ENCODE measurements at places on chromosomes 3 and 15.

DNA sequence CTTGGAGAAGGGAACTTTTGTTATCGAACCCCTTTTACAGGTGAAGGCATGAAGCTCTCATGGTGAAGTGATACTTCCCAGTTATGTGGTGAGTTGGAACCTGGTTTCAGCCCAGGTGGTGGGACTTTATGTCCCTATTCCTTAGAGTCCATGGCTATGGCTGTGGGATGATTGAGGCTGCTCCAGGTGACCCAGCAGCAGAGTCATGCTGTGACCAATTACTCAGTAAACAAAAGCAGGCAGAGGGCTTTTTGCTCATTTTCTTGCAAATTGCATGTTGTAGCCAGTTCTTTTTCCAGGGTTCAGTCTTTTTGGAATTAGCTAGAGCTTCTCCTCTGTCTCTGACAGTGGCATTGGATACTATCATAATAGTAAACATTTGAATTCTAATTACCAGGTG lies 70.7 kb downstream of the CACNA2D3 start:
- DNase-seq: no peak

GRCh38 chr3:128701342-128702212 lies 24.4 kb upstream of the RAB7A start:
- DNase-seq: no peak

GRCh38 chr3:177427540-177427939 lies 230.3 kb upstream of the TBL1XR1 start:
- no peak for DNase-seq

DNA sequence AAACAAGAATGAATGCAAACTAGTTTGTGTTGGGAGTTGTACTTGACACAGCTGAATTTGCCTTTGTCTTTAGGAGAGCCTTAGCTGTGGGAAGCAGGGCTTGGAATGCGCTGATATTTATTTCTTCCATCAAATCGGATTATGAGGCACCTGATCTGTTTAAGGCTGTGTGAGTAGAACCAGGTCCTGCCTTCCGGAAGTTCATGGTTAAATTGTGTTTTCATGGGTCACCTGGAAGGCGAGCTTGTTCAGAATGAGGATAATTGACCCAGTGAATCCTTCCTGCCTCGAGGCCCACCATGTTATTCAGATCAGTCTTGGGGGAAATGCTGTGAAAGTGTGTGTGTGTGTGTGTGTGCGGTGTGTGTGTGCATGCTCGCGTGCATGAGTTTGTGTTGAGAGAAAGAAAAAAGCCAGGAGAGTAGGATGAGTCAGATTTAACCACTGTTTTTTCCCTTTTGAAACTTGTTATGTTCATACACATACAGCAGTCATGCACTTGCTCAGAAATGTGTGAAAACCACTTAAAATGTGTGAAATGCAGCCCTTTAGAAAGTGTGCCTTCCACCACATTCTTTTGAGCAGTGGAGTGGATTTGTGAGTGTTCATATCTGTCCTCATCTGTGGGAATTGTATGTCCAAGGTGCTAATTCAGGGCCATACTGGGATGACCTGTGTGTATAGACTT lies 36.7 kb downstream of the SMAD3 start:
- DNase-seq: no peak
